BJ (cell line): ENCODE measurements at places on chromosomes 3 and 15.

DNA sequence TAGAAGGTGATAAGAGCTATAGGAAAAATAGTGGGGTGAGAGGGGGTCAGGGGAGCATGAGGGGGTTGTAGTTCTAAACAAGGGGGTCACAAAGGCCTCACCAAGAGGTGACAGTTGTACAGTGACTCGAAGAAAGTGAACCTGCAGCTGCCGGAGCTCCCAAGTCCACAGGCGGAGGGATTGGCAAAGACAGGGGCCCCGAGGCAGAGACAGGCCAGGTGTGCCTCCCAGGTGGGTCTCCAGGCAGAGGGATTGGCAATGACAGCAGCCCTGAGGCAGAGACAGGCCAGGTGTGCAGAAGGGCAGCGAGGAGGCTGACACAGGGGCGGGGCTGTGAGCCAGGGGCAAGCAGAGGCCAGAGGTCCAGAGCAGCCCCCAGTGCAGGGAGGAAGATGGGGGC, 63.7 kb downstream of the DNAJB8 start:
- no peak for DNase-seq

- DNase-seq = no peak
These were observed 1.7 kb downstream of the KLHL25 start for GRCh38 chr15:85792912-85793590.

GRCh38 chr15:42152921-42153698, 3.3 kb downstream of the PLA2G4F start:
- DNase-seq = no peak

GRCh38 chr3:81270603-81271379, 490.7 kb downstream of the GBE1 start:
- DNase-seq = no peak

DNA sequence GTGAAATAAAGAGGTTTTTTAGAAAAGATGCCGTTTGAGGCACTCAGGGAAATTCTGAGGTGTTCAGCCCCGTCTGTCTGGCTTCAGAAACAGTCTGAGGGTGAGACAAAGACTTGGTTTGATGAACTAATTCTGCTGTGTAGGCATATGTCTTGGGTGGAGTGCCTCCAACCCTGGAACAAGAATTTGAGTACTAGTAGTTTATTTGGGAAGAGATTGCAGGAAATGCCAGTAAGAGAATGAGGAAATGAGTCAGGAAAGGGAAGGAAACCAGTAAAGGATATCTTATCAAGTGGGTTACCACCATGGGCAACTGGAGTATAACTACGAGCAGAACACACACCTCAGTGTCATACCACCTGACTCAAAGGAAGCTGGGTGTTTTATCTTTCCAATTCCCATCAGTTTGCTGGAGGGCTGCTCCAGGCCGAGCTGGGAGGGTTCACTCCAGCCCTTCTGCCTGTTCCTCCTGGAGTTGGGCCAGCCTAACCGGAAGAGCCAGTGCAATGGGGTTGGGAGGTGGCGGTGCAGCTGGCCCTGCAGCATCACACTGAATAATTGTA, 75.3 kb downstream of the TGFBR2 start:
- no peak for DNase-seq

- peak; percentile 80 for DNase-seq
These were observed 33.3 kb upstream of the ATG7 start for GRCh38 chr3:11238880-11239279.

GRCh38 chr15:40217166-40217824, 21.6 kb upstream of the PAK6 start:
- no peak for DNase-seq

DNA sequence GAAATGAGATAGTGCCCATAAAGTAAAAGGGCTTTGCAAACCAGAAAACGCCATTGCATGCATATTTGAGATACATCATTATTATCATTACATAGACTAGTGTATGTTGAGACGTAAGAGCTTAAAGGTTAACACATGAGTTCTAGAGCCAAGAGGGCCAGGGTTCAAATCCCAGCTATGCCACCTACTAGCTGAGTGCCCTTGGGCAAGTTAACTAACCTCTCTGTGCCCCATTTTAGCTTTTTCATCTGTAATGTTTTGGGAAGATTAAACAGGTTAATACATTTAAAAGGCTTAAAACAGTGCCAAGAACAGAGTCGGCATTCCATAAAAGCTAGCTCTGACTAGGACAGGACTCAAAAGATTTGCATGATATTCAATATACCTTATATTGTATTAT, 22.8 kb downstream of the IQSEC1 start:
- no peak for DNase-seq

- DNase-seq = no peak
These were observed 131.9 kb upstream of the PROK2 start for GRCh38 chr3:71916747-71917369.

DNA sequence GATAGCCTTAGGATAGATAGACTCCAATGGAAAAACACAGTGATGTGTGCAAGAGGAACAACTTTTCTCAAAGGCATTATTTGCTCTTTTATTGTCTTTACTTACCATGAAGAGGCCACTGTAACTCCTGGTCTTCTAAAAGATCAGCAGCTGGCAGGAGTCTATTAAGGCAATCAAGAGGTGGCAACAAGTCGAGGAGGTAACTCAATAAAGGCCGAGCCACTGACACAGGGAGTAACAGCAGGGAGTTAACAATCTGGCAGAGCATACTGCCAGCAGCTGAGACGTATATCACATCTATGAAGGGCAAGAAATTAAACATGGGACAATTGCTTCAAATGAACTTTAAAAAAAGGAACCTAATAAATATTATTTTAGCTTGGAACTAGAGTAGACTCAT, 106.2 kb downstream of the HERC1 start:
- DNase-seq = no peak

DNA sequence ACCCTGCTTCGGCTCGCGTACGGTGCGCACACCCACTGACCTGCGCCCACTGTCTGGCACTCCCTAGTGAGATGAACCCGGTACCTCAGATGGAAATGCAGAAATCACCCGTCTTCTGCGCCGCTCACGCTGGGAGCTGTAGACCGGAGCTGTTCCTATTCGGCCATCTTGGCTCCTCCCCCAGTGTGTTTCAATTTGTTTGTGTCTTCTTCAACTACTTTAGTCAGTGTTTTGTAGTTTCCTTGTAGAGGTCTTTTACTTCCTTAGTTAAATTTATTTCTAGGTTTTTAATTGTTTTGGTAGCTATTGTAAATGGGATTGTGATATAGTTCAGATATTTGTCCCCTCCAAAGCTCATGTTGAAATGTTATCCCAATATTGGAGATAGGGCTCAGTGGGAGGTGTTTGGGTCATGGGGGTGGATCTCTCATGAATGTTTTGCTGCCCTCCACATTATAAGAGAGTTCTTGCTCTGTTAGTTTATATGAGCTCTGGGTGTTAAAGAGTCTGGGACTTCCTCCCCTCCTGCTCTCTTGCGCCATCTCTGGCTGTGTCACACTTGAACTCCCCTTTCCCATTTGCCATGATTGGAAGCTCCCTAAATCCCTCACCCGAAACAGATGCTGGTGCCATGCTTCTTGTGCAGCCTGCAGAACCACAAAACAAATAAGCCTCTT, 304.4 kb downstream of the DOCK3 start:
- DNase-seq = no peak

GRCh38 chr3:37922721-37923568, 61.3 kb downstream of the CTDSPL start:
- DNase-seq = no peak

DNA sequence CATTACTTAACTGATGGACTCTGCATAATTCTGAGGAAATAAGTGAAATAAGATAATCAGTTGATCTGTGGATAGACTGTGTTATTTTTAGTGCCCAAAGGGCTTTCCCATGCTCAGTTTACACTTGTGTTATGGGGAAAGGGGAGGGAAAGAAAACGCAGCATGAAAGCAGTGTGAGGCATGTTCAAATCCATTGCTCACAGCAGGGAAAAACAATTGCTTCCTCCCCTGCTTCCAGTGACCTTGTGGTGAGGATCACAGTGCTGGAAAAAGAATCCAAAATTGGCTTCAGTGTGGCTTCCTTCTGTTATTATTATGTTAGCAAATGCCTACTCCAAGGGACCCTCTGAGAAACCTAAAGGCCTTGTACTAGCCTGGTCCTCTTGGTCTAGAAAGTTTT, 285.1 kb upstream of the CDIN1 start:
- no peak for DNase-seq

GRCh38 chr3:5035113-5035512, 55.9 kb downstream of the BHLHE40 start:
- DNase-seq = no peak

DNA sequence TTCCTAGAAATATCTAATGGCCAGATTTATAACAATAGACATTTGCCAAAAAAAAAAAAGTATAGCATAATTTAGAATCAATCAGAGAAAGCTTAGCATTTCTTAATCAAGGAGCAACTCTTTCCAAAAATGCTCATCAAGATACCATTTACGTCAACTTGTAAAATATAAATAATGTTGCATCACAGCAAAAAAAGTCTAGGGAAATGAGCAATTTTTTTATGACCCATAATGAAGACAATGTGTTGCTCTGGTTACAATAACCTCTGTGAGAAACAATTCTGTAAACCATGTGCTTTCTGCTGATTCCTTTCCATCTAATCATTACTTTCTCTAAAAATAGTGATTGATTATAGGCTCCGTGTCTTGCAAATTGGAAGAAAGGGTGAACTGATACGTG, 36.3 kb downstream of the KBTBD8 start:
- DNase-seq = peak; percentile 31

DNA sequence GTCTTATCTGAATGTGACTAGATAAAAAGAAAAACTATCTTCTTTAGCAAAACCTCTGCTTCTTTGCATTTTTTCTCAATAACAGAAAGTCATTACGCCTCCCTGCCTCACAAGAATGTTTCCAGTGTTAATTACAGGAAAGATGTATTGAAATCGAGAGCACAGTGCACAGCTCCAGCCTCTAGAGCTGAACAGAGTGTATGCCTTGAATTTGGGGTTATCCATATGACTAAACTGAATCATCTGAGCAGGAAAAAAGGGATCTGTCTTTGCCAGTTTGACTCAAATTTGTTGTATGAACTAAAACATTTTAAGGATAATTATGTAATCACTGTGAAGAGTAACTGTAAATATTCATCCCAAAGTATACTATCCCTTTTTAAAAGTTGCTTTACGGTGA, 149.1 kb upstream of the CGNL1 start:
- DNase-seq = no peak

DNA sequence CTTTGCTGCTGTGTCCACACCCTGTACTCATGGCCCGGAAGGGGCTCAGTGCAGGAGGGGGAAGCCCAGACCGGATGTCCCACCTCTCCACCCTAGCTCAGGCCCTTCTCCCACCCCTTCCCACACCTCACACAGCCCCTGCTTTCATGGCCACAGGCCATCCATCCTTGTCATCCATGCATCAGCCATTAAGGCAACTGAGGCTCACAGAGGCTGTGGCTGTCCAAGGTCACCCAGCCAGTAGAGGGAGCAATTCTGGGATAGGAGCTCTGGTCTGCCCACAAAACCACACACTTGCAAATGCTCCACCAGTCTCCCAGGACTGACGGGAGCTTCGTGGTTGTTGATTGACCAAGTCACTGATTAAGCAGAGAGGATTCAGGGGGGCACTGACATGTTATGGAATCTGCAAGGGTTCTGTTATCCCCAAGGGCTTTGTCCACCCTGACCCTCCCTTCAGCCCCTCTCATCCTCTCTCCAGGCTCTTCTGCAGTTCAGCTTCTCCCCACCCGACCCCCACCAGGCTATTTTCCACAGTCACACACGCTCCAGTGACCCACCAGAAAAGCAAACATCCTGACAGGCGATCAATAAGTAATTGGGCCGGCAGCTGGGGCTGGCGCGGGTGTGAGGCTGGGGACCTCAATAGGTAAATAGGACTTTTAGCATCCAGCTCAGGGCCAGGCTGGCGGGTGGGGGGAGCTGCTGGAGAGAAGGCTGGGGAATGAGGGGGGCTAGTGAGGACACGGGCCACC, 15.1 kb downstream of the LINGO1 start:
- no peak for DNase-seq

DNA sequence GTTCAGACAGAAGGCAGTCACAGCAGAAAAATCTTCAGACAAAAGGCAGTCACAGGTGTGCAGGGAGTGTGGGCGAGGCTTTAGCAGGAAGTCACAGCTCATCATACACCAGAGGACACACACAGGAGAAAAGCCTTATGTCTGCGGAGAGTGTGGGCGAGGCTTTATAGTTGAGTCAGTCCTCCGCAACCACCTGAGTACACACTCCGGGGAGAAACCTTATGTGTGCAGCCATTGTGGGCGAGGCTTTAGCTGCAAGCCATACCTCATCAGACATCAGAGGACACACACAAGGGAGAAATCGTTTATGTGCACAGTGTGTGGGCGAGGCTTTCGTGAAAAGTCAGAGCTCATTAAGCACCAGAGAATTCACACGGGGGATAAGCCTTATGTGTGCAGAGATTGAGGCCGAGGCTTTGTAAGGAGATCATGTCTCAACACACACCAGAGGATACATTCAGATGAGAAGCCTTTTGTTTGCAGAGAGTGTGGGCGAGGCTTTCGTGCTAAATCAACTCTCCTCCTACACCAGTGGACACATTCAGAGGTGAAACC, 27.6 kb downstream of the ZNF589 start:
- no peak for DNase-seq

GRCh38 chr3:69322158-69322509, 63.8 kb downstream of the FRMD4B start:
- no peak for DNase-seq

DNA sequence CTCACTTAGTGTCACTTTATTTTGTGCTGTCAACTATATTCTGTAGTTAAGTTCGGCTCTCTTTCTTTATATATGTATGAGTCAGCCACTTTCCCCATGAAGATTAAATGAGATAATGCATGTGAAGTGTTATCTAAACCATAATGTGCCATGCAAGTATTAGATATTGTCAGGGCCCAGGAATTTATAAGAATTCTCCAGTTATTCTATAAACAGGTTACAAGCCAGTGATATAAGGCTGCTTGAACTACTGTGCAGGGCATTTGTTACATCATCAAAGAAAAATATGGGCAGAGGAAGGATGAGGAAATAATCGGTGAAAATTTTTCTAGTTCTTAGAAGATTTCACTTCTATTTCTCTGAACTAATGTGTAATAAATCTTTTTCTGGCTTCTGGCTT, 1049.0 kb upstream of the NR2F2 start:
- no peak for DNase-seq

- no peak for DNase-seq
These were observed 11.3 kb downstream of the RAB8B start for GRCh38 chr15:63200464-63201249.

DNA sequence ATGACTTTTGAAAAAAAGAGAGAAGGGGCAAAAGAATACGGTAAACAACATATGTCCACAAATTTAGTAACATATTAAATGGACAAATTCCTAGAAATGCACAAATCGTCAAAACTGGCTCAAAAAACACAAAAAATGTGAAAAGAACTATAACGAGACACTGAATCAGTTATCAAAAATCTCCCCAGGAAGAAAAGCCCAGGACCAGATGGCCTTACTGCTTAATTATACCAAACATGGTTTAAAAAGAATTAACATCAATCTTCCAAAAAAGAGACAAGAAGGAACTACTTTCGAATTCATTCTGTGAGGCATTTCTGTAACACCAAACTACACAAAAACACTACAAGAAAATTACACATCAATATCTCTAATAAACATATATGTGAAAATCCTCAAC, 117.4 kb downstream of the STAG1 start:
- no peak for DNase-seq

- DNase-seq = no peak
These were observed 58.5 kb downstream of the ECT2 start for GRCh38 chr3:172808969-172809546.
